ENCODE measurements at places on chromosomes 4 and X.

DNA sequence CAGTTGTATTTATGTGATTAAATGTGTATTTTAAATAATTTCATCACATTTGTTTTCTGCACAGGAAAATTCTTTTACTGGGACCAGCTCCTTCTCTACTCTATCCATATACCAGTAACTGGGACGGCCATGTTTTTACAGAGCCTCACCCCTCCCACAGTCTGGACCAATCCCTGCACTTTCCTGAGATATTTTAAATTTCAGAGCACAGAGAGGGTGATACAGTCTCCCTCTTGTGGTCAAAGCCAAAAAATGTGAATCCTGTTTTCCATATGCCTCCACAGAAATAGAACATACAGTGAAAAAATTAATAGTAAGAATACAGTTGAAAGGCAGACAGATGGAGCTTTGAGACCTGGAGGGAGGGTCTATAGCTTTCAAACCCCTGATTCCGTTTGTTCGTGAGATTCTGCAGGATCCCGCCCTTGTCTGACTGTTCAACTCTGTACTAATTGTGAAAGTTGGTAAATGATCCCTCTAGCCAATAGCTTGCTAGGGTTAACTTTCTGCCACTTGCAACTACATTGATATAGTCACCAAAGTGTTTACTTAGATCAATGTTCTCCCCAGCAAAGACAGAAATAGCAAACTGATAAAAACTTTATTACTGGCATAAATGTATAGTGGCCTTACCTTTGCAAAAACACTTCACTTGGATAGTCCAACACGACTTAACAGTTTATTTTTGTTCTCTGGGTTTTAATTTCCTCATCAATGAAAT lies 172.2 kb downstream of the PPARGC1A start:
- DNase-seq: no peak

- no peak for DNase-seq
Observed at GRCh38 chrX:123773258-123773988, 40.6 kb upstream of the THOC2 start.

DNA sequence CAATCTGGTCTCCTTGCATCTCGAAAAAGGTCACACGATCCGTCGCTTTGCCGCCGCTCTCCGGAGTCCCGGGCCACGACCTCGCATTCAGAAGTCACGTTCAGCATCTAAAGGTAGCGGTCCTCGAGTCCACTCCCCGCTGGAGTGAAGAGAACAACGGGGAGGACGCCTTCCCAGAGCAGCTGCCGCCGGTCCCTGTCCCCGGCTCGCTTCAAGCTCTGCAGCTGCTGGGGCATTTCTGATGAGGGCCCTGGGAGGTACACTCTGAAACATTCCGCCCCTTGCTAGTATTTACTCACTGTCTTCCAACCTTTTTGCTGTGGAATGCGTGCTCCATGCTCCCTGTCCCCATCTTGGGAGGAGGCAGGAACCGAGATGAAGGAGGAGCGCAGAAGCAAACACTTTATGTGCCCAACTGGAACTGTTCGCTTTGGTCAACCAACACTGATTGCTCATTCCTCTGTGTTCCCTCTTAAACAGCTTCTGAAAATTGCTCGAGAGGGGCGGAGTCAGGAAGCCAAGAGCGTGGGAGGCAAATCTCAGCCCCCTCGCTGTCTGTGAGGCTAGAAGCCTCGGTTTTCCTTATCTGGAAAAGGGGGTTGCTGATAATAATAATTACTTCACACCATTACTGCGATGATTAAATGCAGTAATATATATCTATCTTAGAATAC lies 6.4 kb upstream of the VAMP7 start:
- DNase-seq: no peak

DNA sequence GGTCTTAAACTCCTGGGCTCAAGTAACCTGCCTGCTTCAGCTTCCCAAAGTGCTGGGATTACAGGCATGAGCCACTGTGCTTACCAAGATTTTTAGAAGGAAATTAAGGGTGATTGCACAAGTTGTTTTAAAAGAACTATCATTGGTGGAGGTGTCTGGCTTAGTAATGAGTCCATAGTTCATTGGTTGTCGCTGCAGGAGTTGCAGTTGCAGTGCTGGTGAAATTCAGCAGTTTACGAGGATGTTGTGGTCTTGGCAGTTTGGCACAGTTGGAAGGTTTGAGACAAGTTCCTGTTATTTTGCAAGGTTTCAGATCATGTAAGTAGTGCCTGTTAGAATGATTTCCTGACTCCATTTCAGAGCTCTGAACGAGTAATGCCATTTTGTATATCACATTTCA lies 48.1 kb downstream of the RAB40AL start:
- no peak for DNase-seq

GRCh38 chrX:122188751-122189150 lies 995.3 kb upstream of the GRIA3 start:
- DNase-seq: no peak

- DNase-seq: peak; percentile 42
Observed at GRCh38 chrX:15143050-15143824, 126.6 kb downstream of the ASB9 start.

DNA sequence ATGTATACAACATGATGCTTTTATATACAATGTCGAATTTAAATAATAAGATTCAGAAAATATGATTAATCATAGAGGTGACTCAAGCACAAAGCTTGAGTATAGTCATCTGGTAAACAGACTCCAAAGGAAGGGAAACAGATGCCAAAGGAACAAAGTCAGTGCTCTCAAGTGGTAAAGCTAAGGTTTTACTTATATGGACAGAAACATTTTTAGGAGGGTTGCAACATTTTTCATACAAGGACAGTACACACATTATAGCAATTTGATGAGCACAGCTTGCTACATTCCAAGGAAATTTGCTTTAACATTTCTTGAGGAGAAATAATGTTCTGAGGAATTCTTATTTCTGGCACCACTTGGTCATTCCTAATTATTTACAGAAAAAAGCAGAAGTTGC lies 333.4 kb upstream of the AADAT start:
- no peak for DNase-seq

Data from stimulated activated CD4-positive, alpha-beta T cell treated with anti-CD3 and anti-CD28 coated beads, Interleukin-1b, Interleukin-23, amount 100 ng/mL, for 48 hours (primary cell).